Immature natural killer cell (primary cell): ENCODE measurements at places on chromosomes 7 and 10. TPM values are rescaled to one million over a fixed set of nuclear protein-coding genes. Genes with fewer than 3 reads are reported as not detected.

The FAM241B gene
- 0.84 TPM for polyA plus RNA-seq

The VSTM2A gene
- not detected for polyA plus RNA-seq

The RBP4 gene
- polyA plus RNA-seq: not detected

The SYPL1 gene
- polyA plus RNA-seq: 46.5 TPM

The DTX2 gene
- 15.3 TPM for polyA plus RNA-seq

The SLC39A12 gene
- polyA plus RNA-seq: not detected
